ENCODE measurements at places on chromosomes 2 and 18.

DNA sequence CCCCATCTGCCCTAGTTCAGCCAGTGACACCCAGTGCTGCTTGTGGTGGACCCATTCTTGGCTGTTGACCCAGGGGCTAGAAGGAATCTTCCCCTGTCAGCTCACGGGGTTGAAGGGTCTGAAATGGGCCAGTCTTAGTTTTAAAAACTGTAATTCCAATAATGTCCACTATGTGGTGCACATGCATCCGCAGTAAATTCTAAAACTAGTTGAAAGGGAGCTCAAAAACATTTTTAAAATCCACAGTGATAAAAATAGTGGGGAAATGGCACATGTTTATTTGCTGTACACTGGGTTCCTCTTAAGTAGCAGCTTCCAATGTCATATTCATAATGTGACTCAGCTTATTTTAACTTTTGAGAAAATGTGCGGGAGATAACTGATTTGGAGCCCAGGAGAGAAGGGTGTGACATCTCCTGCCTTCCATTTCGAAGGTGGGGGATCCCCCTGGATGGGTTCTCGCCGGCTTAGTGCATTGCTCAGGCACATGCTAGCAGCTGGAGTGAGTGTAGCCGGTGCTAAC is 32.8 kb downstream of the GRHL1 start:
- no peak for DNase-seq

- DNase-seq = no peak
Measured at GRCh38 chr2:239819091-239819973, 205.8 kb downstream of the NDUFA10 start.

DNA sequence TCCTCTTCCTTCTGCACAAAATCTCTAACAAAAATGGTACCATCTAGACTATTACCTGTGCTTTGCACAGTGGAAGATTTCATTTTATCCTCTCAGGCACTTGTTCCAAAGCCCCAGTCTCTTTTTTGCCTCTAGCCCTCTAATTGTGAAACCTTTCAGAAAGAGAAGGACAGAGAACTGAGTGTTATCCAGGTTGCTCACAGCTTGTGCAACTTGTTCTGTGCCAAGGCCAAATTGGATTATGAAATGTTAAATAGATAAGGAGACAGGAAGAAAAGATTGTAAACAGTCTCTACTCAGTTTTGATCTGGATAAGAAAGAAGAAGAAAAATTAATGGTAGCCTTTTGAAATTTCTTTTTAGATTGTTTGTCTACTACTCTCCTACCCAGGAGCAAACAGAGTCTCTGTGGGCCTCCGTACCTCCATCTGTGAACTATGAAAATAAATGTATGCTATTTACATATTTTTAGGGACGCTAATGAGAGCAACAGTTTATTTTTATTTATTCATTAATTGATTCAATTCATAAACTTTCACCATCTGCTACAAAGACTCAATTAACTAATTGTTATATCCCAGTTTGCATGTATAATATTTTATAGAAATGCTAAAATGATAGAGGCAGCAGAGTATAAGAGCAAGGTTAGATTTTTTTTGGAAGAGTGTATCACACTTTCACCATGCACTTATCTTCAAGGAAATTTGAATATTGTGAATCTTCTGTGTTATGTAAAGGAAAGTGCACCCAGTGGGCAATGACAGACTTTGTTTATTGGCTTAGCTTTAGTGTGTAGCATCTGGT is 339.0 kb upstream of the ETAA1 start:
- DNase-seq = no peak

- no peak for DNase-seq
Measured at GRCh38 chr2:146523196-146523595, 1321.6 kb upstream of the ACVR2A start.

DNA sequence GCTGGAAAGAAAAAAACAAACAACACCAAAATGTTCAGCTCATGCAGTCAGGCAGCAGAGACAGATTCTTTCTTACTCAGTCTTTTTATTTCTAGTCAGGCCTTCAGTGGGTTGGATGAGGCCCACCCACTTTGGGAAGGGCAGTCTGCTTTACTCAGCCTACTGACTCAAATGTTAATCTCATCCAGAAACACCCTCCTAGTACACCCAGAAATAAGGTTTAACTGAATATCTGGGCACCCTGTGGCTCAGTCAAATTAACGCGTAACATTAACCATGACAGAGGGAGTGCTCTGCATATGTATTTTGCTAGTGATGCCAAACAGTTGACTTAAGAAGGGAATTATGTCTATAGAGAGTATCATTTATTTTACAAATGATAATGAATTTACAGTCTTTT is 401.6 kb downstream of the PARD3B start:
- no peak for DNase-seq

GRCh38 chr18:50399582-50399981 is 24.7 kb downstream of the SKA1 start:
- DNase-seq = no peak

- DNase-seq = no peak
Measured at GRCh38 chr2:202494300-202495229, 118.4 kb downstream of the BMPR2 start.
